ENCODE measurements at places on chromosomes 5 and 9. TPM values are rescaled to one million over a fixed set of nuclear protein-coding genes. Genes with fewer than 3 reads are reported as not detected.

The TLE1 gene
- 40.5 TPM for total RNA-seq

GRCh38 chr9:135827866-135828580 is 79.3 kb downstream of the CAMSAP1 start:
- no peaks in the 10 kb centered on the region for H3K27me3 ChIP-seq
- no peak overlapping the region for H3K4me3 ChIP-seq
- no peak overlapping the region for H3K27ac ChIP-seq
- peaks cover 15% of the 10 kb centered on the region for H3K36me3 ChIP-seq

DNA sequence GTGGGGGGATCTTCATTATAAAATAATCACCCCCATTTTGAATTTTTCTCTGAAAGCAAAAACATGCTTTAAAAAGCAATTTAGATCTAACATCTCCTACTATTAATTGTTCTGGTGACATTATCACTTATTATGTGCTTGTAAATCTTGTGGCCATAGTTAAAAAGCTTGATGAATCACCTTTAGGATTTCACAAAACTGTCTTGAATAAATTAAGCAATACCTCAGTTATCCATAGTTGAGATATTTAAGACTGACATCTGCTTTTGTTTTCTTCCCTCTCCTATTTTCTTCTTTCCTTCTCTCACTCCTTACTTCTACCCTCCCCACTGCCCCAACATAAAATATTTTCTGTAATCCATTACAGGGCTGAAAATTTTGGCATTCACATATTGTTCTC is 84.8 kb downstream of the SLC1A3 start:
- no peak for DNase-seq
- peaks cover 30% of the 10 kb centered on the region for H3K4me1 ChIP-seq
- peaks cover 55% of the 10 kb centered on the region for H3K27me3 ChIP-seq

- DNase-seq = no peak
- no peak overlapping the region for H3K27ac ChIP-seq
- no peaks in the 10 kb centered on the region for H3K4me1 ChIP-seq
- H3K4me3 ChIP-seq = no peak overlapping the region
Observed at GRCh38 chr9:77587042-77587441, 61.1 kb downstream of the GNA14 start.

- H3K4me3 ChIP-seq = no peak overlapping the region
- H3K4me1 ChIP-seq = peaks cover 9% of the 10 kb centered on the region
- no peak overlapping the region for H3K27ac ChIP-seq
- DNase-seq = no peak
Observed at GRCh38 chr9:32728181-32728580, 55.2 kb upstream of the TMEM215 start.

DNA sequence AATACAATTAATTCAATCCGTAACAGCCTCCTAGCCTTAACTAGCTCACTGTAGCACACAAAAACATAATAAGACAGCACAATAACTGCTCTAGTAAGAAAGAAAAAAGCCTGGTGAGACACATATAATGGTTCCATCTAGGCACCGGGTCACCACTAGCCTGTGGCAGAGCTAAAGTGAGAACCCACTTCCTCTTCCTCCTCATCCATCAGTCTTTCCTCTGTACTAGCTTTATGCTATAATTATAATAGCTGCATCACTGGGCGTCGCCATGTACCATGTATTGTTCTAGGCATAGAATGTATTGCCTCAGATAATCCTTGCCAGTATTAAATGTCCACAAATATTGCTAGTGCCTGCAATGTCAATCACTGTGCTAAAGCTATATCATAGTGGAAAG is 23.1 kb downstream of the ADRB2 start:
- peaks cover 5% of the 10 kb centered on the region for H3K4me1 ChIP-seq
- no peak for DNase-seq
- no peak overlapping the region for H3K4me3 ChIP-seq
- H3K36me3 ChIP-seq = no peaks in the 10 kb centered on the region

The EDIL3 gene
- 1.2 TPM for total RNA-seq

The CCL28 gene
- total RNA-seq = not detected

DNA sequence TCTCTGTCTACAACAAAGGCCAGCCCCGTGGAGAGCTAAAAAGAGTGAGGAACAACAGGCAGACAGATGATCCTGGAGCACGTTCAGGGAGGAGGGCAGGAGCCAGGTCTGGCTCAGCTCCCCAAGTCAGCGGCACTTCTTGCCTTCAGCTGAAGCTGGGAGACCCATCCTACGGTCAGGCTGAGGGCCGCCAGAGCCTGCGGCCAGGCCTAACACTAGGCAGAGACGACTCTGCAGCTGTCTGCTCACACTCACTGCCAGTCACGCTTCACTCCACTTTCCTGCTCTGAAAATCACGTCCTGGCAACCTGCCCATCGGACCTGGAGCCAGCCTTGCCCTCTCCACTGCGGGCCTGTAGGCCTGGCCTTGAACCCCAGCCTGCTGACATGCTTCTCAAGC is 160.9 kb upstream of the LHFPL2 start:
- peaks cover 2% of the 10 kb centered on the region for H3K36me3 ChIP-seq
- peaks cover 16% of the 10 kb centered on the region for H3K4me1 ChIP-seq
- H3K27me3 ChIP-seq = no peaks in the 10 kb centered on the region
- no peak overlapping the region for H3K27ac ChIP-seq
- DNase-seq = no peak

The BSPRY gene
- not detected for total RNA-seq

- H3K36me3 ChIP-seq = peaks cover 2% of the 10 kb centered on the region
- H3K4me3 ChIP-seq = no peak overlapping the region
- no peaks in the 10 kb centered on the region for H3K27me3 ChIP-seq
- peaks cover 6% of the 10 kb centered on the region for H3K4me1 ChIP-seq
Observed at GRCh38 chr5:161002571-161003074, 150.6 kb upstream of the ATP10B start.

The FOXI1 gene
- not detected for total RNA-seq

The CDK9 gene
- total RNA-seq = 77.0 TPM

DNA sequence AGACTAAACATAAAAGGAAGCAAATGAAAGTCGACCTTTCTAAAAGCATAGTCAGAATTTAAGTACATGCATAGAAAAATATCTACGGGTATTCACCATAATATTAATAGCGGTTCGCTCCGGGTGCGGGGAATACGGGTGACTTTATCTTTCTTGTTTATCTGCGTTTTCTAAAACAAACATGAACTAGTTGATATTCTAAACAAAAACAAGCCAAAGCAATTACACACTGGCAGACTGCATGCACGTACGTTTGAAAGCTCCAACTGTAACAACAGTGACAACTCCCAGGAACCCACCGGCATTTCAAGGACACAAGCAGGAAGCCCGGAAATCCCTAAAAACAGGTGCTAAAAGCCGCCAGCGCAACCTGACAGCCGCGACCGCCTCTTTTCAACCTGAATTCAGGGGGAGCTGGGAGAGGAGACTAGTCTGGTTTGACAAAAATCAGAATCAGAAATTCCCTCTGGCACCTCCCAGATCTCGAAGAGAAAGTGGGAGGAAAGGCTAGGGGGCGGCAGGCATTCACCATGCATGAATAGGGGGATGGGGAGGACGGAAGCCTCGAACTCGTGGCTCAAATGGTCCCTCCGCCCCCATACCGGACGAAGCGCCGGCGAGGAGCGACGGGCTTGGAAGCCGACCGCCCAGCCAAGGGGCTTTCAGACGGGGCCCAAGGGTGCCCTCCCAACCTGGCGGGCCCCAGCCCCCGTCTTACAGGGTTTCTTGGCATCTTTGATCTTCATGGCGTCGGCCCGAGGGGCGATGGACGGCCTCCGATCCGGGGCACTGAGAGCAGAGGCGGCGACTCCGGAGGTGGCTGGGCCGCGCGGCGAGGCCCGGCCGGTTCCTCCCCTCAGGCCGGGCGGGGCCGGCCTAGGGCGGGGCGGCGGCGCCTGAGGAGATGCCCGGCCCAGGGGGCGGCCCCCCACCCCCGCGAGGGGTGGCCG is at the start of gene PANK3:
PANK3 (minus strand) TSS at position 831 of the 950 bp plus-strand sequence; CDS start at position 746, 85 bp downstream.
- H3K4me1 ChIP-seq = peaks cover 47% of the 10 kb centered on the region
- peak within 1 kb of the TSS; percentile 99 for H3K27ac ChIP-seq
- H3K36me3 ChIP-seq = peaks cover 10% of the 10 kb centered on the region
- peak within 1 kb of the TSS; percentile 99 for H3K4me3 ChIP-seq
- H3K27me3 ChIP-seq = no peaks in the 10 kb centered on the region
- peak; percentile 48 for DNase-seq

DNA sequence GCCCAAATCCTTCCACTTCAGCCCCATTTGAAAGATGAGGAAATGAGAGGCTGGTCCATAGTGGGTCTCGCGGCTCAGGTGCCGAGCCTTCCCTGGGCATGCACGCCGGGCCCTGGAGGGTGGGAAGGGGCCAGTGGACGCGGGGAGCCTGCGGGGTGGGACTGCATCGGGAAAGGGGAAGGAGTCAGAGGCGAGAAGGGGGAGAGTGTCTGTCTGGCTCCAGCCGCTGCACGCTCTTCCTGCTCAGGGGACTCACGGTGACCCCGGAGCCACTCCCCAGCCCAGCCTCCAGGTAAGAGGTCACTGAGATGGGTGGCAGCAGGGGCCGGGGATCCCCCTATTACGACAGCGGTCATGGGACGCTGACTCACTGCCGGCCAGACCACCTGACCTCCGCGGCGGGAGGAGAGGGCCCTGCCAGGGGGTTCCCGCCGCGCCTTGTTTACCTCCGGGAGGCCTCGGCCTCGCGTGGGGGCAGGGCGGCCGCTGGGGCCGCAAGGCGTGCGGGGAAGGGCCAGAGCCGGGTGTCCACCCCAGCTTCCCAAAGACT is 1.9 kb upstream of the SQSTM1 start:
- peak; percentile 48 for DNase-seq
- H3K36me3 ChIP-seq = peaks cover 6% of the 10 kb centered on the region
- no peak overlapping the region for H3K27ac ChIP-seq
- peak overlapping the region; percentile 88 for H3K4me3 ChIP-seq
- peaks cover 39% of the 10 kb centered on the region for H3K4me1 ChIP-seq
- peaks cover 12% of the 10 kb centered on the region for H3K27me3 ChIP-seq

DNA sequence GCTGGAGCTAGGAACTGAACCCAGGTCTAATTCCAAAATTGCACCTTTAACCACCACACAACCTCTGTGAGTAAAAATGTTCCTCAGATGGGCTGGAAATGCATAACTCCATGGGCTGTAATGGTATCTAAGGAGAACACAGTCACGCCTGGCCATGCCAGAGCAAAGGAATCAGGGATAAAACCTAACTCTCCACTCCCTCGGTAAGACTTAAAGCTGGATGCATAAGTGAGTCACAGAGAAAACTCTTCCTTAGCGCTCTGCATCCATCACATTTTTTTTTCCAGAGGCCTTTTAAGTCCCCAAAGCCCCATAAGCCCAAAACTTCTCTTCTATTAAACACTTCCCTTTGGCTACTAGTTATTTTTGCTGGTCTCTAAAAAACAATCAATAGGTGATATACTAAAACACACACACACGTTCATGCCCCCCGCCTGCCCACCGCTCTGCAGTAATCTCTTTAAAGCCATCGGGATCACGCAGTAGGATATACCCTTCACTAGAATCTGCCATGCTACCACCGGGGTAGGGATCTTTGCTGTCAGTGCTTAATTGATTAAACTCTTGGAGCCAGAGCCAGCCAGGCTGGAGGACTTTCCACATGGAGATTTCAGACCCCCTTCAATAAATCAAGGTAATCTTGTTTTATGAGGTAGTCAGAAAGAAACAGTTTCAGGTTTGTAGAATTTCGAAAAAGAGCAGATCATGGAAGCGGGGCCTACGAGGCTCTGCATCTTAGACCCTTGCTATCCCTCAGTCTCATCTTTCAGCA is 212.9 kb downstream of the MAPKAP1 start:
- H3K27ac ChIP-seq = no peak overlapping the region
- H3K27me3 ChIP-seq = no peaks in the 10 kb centered on the region
- no peak for DNase-seq
- no peaks in the 10 kb centered on the region for H3K4me1 ChIP-seq

The SLC46A2 gene
- total RNA-seq = not detected

- no peaks in the 10 kb centered on the region for H3K4me1 ChIP-seq
- no peak overlapping the region for H3K4me3 ChIP-seq
- H3K27me3 ChIP-seq = peaks cover 12% of the 10 kb centered on the region
Observed at GRCh38 chr9:93064392-93065134, 6.1 kb downstream of the SUSD3 start.

DNA sequence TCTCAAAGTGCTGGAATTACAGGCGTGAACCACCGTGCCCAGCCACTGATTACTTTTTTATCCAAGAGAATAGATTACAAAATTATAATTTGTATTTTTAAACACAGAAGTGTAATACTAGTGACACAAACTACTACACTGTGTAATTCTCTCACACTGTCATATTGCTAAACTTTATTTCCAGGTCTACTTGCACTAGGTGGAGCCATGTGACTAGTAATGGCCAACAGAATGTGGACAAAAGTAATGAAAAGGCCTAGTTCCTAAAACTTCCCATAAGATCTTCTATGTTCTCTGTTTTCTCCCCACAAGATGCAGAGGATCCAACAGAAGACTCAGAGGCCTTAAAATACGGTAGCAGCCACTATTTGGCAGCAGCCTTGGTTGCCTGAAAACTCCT is 27.3 kb downstream of the NADK2 start:
- H3K4me3 ChIP-seq = no peak overlapping the region
- H3K4me1 ChIP-seq = peaks cover 7% of the 10 kb centered on the region
- no peak for DNase-seq
- no peaks in the 10 kb centered on the region for H3K27me3 ChIP-seq
- H3K27ac ChIP-seq = no peak overlapping the region

DNA sequence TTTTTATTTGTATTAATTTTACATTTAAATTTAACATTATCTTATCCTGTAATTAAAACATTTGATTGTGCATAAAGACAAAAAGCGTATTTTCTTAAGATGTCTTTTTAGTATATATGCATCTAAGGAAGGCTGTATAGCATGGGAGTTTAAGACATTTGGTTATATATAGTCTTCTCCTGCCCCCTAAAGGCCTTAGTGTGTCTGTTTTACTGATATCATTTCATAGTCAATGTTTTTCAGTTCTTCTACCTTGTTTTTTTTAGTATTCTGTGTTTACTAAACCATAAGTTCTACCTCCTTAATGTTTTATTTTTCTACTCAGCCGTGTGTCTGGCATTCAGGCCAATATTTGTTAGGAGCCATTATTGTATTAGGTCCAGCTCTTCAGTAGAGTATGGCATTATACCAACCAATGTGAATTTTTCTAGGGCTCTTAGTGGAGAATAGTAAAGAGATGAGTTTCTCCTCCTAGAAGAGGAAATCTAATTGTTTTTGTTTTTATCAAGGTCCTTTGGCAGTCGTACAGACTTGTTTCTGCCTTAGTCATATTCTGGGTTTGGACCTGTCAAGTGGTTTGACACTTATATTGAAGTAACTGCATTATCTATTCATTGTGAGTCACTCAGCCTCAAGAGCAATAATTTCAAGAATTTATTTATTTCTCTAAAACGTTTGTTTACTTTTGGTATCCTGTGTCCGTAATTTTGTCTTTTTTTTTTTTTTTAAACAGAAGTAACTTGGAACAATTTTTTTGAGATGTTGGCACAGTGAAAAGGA is 74.8 kb downstream of the SLF1 start:
- no peak overlapping the region for H3K4me3 ChIP-seq
- H3K27me3 ChIP-seq = no peaks in the 10 kb centered on the region
- H3K36me3 ChIP-seq = no peaks in the 10 kb centered on the region
- DNase-seq = no peak

Data from neural crest cell (in vitro differentiated cells).